Amniotic stem cell (primary cell): ENCODE measurements at places on chromosomes 16 and 17.

- no peak for DNase-seq
Measured at GRCh38 chr17:8105957-8106398, 12.3 kb downstream of the ALOXE3 start.

GRCh38 chr17:78359321-78359996, 418 bp downstream of the SOCS3 start:
- no peak for DNase-seq

GRCh38 chr16:69482410-69482991, 58.1 kb downstream of the CYB5B start:
- DNase-seq, result no peak

GRCh38 chr16:10151718-10152117, 30.5 kb downstream of the GRIN2A start:
- no peak for DNase-seq

DNA sequence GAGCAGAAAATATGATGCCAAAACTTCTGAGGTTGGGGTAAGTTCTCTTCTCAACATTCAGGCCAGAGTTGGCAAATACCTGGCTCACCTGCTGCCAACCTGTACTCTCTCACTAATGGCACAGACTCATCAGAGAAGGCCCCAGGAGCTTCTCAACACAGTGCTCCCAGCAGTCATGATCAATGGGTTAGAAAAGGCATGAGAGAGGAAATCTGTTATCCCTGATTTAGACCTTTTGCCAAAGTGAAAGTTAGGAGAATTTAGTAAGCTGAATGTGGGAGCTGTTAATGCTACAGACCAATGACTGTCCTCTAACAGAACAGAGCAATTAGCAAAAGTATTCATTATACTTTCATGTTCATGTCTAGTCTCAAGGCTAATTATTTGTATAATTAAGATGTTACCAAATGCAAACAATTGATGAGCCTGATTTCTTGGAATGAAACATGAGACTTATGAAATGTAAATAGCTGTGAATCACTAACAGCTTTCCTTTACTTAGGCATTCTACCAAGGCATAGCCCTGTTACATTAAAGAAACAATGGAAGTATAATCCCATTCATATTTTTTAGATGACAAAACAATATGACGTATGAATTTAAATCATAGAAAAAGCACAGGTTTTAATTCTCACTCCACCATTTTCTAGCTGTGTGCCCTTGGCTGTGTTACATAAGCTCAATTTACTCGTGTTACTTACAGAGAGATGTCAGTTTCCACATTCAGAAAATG, 68.7 kb upstream of the MARCHF10 start:
- DNase-seq, result no peak

- DNase-seq, result no peak
Measured at GRCh38 chr17:72510351-72511016, 389.7 kb downstream of the SOX9 start.

DNA sequence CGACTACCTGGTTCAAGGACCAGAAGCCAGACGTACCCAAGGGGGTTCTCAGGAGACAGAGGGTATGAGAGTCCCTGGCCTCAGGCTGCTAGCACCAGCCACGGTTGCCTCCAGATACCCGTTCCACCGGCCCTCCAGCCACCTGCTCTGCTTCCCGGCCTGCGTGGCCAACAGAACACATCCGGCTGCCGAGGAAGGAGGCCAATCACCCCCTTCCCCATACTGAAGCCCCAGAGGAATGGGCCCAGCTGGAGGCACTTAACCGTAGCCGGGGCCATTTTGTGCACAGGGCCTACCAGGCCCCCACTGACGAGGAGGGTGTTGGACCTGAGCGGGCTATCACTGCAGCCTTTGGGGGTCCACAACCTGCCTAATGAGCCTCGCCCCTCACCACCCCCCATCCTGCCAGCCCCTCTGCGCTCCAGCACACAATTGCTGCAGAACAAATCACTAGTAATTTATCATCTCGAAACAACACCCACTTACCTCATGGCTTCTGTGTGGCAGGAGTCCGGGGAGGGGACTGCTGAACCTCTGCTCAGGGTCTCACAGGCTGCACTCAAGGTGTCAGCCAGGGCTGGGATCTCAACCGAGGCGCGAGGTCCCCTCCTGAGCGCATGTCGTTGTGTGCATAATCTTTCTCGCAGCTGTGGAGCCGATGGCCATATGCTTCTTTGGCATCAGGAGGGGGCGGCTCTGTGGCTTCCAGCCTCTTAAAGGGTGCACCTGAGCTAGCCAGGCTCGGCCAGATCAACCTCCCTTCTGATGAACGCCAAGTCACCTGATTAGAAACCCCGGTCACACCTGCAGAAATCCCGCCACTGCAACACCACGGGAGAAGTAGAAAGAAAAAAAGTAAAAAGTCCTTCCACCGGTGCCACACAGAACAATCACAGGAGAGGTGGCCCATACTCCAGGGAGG, 10.1 kb upstream of the KREMEN2 start:
- DNase-seq, result no peak

GRCh38 chr17:8673612-8674011, 43.1 kb upstream of the MYH10 start:
- DNase-seq, result no peak

- DNase-seq, result no peak
Measured at GRCh38 chr17:19539841-19540311, 6.2 kb downstream of the SLC47A1 start.

GRCh38 chr17:78924481-78925151, 571 bp downstream of the TIMP2 start:
- peak; percentile 21 for DNase-seq

DNA sequence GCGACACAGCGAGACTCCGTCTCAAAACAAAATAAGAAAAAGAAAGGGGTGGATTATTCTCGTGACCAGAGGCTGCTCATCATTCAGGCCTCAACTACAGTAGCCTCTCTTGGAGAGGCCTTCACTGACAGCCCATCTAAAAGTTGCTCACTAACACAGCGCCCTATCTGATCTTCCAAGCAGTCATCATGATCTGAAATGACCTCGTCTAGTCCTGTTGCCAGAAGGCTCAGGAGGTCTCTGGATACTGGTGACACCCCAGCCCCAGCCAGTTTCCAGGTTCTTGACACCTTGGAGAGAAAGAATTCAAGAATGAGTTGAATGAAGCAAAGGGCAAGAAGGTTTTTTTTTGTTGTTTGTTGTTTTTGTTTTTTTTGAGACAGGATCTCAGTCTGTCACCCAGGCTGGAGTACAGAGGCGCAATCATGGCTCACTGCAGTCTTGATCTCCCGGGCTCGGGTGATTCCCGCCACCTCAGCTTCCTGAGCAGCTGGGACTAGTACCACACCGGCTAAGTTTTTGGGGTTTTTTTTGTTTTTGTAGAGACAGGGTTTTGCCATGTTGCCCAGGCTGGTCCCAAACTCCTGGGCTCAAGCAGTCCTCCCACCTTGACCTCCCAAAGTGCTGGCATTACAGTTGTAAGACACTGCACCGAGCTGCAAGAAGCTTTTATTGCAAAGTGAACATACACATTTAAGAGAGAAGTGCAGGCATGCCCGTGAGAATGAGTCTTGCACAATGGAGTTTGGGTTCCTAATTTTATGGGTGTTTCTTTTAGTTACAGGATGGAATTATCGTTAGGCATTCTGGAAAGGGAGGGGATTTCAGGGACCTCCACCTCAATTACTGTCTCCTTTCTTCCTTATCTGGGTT, 2.7 kb upstream of the ZC3H7A start:
- DNase-seq, result no peak

- no peak for DNase-seq
Measured at GRCh38 chr16:27983244-27983643, 80.3 kb downstream of the GSG1L start.

DNA sequence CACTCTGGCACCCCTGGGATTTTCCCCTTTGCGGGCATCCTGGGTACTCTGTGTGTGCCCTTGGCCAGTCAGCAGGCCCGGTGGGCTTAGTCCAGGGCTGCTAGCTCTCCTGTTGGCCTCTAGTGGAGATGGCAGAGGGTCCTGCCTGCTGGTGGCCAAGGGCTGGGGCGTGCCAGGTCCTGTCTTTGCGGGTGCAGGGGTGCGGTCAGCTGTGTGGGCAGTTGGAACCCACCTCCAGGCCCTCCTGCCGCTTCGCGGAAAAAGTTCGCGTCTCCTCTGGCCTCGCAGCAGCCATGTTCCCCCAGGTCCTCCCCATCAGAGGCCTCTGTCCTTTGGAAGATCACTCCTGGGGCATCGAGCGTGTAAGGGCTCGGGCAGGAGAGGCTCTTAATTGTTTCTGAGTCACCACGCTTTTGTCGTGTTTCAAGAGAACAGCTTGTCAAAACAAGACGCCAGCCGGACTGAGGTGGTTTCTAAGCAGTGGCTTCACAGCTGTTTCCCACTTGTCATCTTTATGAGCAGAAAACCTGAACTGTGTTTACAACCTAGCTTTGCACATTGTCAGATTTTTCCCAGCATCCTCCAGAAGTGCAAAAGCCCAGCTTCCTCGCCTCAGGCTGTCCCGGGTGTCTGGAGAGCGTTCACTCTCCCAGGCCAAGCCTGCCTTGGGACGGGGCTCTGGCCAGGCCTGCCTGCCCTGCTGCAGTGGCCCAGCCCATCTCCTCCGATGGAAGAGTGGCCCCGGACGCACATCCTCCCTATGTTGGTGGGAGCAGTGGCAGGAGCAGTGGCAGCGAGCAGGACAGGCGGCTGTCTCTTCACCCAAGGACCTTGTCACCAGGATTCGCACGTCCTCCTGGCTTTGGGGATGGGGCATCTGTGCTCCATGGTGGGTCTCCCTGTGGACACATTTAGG, 5.0 kb upstream of the DNASE1L2 start:
- DNase-seq, result no peak

- no peak for DNase-seq
Measured at GRCh38 chr17:41529491-41529915, 1.4 kb upstream of the KRT19 start.
